Stimulated activated memory B cell treated with anti-CD40 and anti-IgM and Interleukin-4, amounts not matched to agents 10 μg/mL and 1 μg/mL and 100 μg/mL, for 72 hours (primary cell): ENCODE measurements at places on chromosomes 2 and 18.
A peak's percentile ranks its signal among the peaks of the same experiment; 100 is the strongest.

- no peaks in the 10 kb centered on the region for H3K36me3 ChIP-seq
- no peaks in the 10 kb centered on the region for H3K4me1 ChIP-seq
- no peak overlapping the region for H3K4me3 ChIP-seq
- ATAC-seq = no peak
- no peaks in the 10 kb centered on the region for H3K27me3 ChIP-seq
Measured at GRCh38 chr2:150188800-150189199, 298.7 kb downstream of the RND3 start.

DNA sequence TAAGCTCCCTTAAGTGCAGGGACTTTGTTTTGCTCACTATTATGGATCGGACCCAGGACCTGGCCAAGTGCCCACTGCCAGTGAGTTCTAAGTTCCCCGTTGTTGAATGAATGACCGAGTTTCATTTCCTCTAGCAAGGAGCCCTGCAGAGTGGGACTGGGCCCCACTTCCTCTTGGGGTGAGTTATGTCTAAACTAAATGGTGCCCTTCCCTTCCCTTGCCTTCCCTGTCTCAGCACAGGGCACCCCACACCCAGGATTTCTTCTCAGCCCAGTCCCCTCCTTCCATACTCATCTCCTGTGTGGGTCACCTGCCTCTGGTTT lies 195.3 kb upstream of the HS6ST1 start:
- H3K27ac ChIP-seq = peak overlapping the region; percentile 20
- H3K4me1 ChIP-seq = peaks cover 21% of the 10 kb centered on the region
- peak overlapping the region; percentile 30 for H3K4me3 ChIP-seq
- ATAC-seq = peak; percentile 94
- no peaks in the 10 kb centered on the region for H3K36me3 ChIP-seq
- H3K27me3 ChIP-seq = no peaks in the 10 kb centered on the region

- H3K27ac ChIP-seq = no peak overlapping the region
- H3K4me3 ChIP-seq = no peak overlapping the region
- H3K27me3 ChIP-seq = no peaks in the 10 kb centered on the region
- no peaks in the 10 kb centered on the region for H3K36me3 ChIP-seq
- ATAC-seq = no peak
Measured at GRCh38 chr18:38284972-38285371, 719.4 kb upstream of the CELF4 start.

DNA sequence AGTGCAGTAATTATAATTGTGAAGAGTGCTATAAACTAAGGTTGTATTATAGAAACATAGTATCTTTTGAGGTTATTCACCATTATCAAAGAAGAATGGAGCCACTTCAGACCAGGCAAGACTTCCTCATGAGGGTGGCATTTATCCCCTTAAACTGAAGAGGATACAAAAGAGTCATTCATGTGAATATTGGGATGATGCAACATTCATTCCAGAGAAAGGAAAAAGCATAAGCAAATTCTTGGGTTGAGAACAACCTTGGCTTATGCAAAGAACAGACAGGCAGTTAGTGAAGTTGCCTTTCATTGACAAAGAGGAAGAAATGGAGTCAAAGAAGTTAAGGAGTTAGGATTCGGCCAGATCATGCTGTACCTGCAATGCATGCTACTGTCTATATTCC lies 682.5 kb downstream of the MBD2 start:
- no peaks in the 10 kb centered on the region for H3K36me3 ChIP-seq
- no peak overlapping the region for H3K27ac ChIP-seq
- ATAC-seq = no peak
- H3K4me1 ChIP-seq = peaks cover 6% of the 10 kb centered on the region
- no peaks in the 10 kb centered on the region for H3K27me3 ChIP-seq

GRCh38 chr2:231715988-231716616 lies 7.8 kb downstream of the PTMA start:
- H3K4me3 ChIP-seq = no peak overlapping the region
- ATAC-seq = no peak
- H3K4me1 ChIP-seq = peaks cover 73% of the 10 kb centered on the region
- peak overlapping the region; percentile 100 for H3K27ac ChIP-seq
- no peaks in the 10 kb centered on the region for H3K27me3 ChIP-seq
- H3K36me3 ChIP-seq = peaks cover 38% of the 10 kb centered on the region

DNA sequence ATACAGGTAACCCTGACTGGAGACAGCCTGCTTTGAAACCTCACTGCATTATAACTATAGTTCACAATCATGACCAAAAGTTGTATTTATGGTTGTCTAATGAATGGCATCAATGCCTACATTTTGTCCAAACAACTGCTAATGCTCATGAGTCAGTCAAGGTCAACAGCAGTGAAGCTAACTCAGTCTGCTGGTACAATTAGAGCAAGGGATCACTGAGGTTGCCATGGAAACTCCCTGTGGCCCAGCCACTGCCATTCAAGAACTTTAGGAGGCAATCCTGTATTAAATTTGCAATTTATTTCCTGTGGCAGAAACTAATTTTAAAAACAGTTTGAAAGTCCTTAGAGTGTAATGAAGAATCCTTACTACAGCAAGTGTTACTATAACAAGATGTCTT lies 185.1 kb upstream of the SMAD7 start:
- ATAC-seq = no peak
- peaks cover 22% of the 10 kb centered on the region for H3K36me3 ChIP-seq
- no peaks in the 10 kb centered on the region for H3K27me3 ChIP-seq

DNA sequence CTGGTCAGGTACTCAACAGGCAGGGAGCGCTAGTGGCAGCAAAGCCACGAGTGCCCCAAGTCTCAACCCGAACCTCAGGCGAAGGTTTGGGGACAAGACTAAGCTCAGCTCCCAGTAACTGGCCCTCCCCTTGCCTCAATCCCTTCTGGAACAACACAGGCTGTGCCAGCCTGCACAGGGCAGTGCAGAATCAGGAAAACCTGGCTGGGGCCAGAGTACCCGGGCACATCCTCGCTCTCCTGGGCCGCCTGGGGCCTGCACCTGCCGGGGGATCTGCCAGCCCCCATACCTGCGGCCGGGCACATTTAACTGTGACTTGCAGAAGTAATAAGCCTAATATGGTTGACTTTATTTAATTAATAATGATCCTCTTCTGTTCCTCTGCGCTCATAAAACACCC lies 60.6 kb downstream of the GBX2 start:
- H3K4me1 ChIP-seq = no peaks in the 10 kb centered on the region
- ATAC-seq = no peak
- H3K4me3 ChIP-seq = no peak overlapping the region
- H3K27ac ChIP-seq = no peak overlapping the region
- peaks cover 17% of the 10 kb centered on the region for H3K27me3 ChIP-seq

- no peak overlapping the region for H3K4me3 ChIP-seq
- H3K27me3 ChIP-seq = no peaks in the 10 kb centered on the region
- H3K27ac ChIP-seq = no peak overlapping the region
- H3K36me3 ChIP-seq = no peaks in the 10 kb centered on the region
Measured at GRCh38 chr2:26461601-26462023, 16.3 kb downstream of the OTOF start.

GRCh38 chr2:66433945-66434678 lies 813 bp upstream of the MEIS1 start:
- peaks cover 79% of the 10 kb centered on the region for H3K27me3 ChIP-seq
- H3K27ac ChIP-seq = no peak overlapping the region
- H3K4me1 ChIP-seq = peaks cover 42% of the 10 kb centered on the region
- H3K4me3 ChIP-seq = peak overlapping the region; percentile 79

DNA sequence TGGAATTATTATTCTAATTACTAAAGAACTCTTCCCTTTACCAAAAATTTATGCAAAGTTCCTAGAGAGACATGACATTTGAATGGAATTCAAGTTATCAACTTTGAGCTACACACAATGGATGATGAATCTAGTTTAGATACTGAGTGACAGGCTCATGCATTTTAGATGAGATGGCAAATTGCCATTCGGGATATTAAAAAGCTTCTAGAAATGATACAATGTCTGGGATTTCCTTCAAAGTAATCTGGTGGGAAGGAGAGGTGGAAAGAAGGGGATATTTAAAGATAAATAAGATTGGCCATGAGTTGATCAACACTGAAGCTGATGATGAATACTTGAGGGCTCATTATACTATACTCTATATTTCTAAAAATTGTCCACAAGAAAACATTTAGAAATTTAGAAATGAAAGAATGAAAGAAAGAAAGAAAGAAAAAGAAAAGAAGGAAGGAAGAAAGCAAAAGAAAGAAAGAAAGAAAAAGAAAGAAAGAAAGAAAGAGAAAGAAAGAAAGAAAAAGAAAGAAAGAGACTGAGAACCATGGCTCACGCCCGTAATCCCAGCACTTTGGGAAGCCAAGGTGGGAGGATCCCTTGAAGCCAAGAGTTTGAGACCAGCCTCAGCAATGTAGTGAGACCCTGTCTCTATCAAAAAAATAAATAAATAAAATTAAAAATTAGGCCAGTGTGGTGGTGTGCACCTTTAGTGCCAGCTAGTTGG lies 62.6 kb upstream of the NEDD4L start:
- peaks cover 16% of the 10 kb centered on the region for H3K4me1 ChIP-seq
- H3K4me3 ChIP-seq = no peak overlapping the region
- ATAC-seq = no peak
- H3K27me3 ChIP-seq = no peaks in the 10 kb centered on the region

DNA sequence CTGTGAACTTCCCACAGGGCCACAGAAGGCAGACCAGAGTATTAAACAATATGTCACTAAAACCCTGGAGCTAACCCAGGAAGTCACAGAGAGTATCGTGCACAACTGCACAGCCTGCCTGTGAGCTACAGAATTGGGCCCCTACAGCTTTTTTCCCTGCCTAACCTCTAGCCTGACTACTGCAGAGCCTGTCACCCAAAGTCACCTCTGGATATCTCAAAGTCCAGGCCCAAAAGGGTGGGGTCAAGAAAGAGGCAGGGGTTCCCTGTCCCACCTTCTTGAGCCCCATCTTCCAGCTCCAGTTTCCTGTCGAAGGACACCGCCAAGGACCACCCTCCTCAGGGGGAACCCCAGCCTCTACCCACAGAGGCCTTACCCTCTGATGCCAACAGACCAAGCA lies 13.5 kb downstream of the GAD1 start:
- ATAC-seq = no peak
- H3K27me3 ChIP-seq = peaks cover 67% of the 10 kb centered on the region
- H3K27ac ChIP-seq = no peak overlapping the region
- H3K4me3 ChIP-seq = no peak overlapping the region
- no peaks in the 10 kb centered on the region for H3K36me3 ChIP-seq

GRCh38 chr2:190809139-190809764 lies 71.4 kb upstream of the GLS start:
- peaks cover 3% of the 10 kb centered on the region for H3K36me3 ChIP-seq
- H3K4me1 ChIP-seq = no peaks in the 10 kb centered on the region
- H3K4me3 ChIP-seq = no peak overlapping the region
- no peak for ATAC-seq
- no peak overlapping the region for H3K27ac ChIP-seq
- no peaks in the 10 kb centered on the region for H3K27me3 ChIP-seq

GRCh38 chr2:26745609-26746327 lies 18.3 kb upstream of the SLC35F6 start:
- no peaks in the 10 kb centered on the region for H3K27me3 ChIP-seq
- no peak overlapping the region for H3K4me3 ChIP-seq
- ATAC-seq = peak; percentile 78
- no peaks in the 10 kb centered on the region for H3K36me3 ChIP-seq

DNA sequence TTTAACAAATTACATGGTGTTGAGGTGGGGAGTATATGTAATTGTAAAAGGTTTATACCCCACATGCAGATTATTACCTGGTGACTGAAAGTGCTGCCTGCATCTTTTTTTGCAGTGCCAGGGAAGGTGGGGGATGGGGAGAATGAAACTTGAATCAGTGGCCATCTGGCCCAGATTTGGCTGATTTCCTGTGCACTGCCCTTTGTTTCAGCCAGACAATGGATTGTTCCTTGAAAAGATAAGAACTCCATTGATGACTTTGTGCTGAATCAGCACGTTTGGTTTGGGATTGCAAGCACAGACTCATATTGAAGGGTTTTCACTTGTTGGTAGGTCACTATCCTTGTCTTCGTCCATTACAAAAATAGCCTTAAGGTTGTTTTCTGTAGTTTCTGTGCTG lies 20.9 kb downstream of the GREB1L start:
- H3K4me1 ChIP-seq = no peaks in the 10 kb centered on the region
- no peak overlapping the region for H3K27ac ChIP-seq
- no peaks in the 10 kb centered on the region for H3K36me3 ChIP-seq
- H3K4me3 ChIP-seq = no peak overlapping the region

GRCh38 chr2:103009871-103010270 lies 248.0 kb downstream of the TMEM182 start:
- no peak overlapping the region for H3K27ac ChIP-seq
- H3K4me1 ChIP-seq = no peaks in the 10 kb centered on the region
- no peaks in the 10 kb centered on the region for H3K36me3 ChIP-seq
- no peaks in the 10 kb centered on the region for H3K27me3 ChIP-seq
- no peak for ATAC-seq

DNA sequence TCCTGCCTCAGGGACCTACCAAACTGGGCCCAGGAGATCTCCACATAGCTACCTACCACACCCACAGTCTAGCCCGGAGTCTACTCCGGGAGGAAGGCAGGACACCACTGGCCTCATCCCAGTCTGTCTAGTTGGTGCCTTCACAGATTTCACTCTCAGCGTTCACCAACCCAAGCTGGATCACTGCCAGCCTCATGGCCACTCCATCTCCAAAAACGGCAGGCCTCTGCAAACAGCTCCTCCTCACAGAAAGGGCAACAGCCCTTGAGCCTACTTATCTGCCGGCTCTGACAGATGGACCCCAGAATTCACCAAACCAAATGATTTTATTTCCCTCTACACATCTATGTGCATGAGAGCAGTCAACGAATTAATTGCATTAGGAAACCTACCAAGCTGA lies 61.3 kb downstream of the NCKAP5 start:
- no peaks in the 10 kb centered on the region for H3K27me3 ChIP-seq
- H3K27ac ChIP-seq = no peak overlapping the region
- ATAC-seq = no peak
- H3K36me3 ChIP-seq = no peaks in the 10 kb centered on the region

GRCh38 chr2:240640939-240641338 lies 15.7 kb downstream of the GPR35 start:
- no peaks in the 10 kb centered on the region for H3K36me3 ChIP-seq
- peaks cover under 1% of the 10 kb centered on the region for H3K4me1 ChIP-seq
- no peak overlapping the region for H3K4me3 ChIP-seq

GRCh38 chr2:173644146-173644545 lies 289.5 kb downstream of the CDCA7 start:
- H3K4me3 ChIP-seq = no peak overlapping the region
- H3K36me3 ChIP-seq = no peaks in the 10 kb centered on the region
- H3K27ac ChIP-seq = no peak overlapping the region
- peaks cover 24% of the 10 kb centered on the region for H3K27me3 ChIP-seq

- H3K4me3 ChIP-seq = no peak overlapping the region
- peaks cover 19% of the 10 kb centered on the region for H3K27me3 ChIP-seq
- no peak for ATAC-seq
- H3K36me3 ChIP-seq = no peaks in the 10 kb centered on the region
- H3K4me1 ChIP-seq = no peaks in the 10 kb centered on the region
Measured at GRCh38 chr2:189627789-189628188, 33.5 kb upstream of the ASNSD1 start.

- H3K4me3 ChIP-seq = no peak overlapping the region
- H3K27me3 ChIP-seq = no peaks in the 10 kb centered on the region
- H3K27ac ChIP-seq = no peak overlapping the region
- H3K4me1 ChIP-seq = no peaks in the 10 kb centered on the region
Measured at GRCh38 chr2:56476509-56477071, 292.8 kb downstream of the CCDC85A start.

DNA sequence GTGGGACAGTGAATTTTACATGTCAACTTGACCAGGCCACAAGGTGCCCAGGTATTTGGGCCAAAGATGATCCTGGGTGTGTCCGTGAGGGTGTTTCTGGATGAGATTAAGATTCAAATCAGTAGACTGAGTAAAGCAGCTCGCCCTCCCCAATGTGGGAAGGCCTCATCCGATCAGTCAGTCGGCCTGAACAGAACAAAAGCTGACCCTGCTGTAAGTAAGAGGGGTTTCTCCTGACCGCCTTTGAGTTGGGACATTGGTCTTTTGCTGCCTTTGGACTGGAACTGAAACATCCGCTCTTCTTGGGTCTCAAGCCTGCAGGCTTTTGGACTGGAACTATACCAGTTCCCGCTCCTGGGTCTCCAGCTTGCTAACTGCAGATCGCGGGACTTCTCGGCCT lies 233.3 kb downstream of the KLHL29 start:
- no peak overlapping the region for H3K4me3 ChIP-seq
- H3K4me1 ChIP-seq = peaks cover 14% of the 10 kb centered on the region
- H3K27ac ChIP-seq = no peak overlapping the region
- no peak for ATAC-seq
